ENCODE measurements at places on chromosomes 5 and 9.

GRCh38 chr9:95810814-95811213 is 64.7 kb upstream of the ERCC6L2 start:
- no peak for DNase-seq

- no peak for DNase-seq
These were observed 19.4 kb downstream of the S1PR3 start for GRCh38 chr9:89010526-89011111.

DNA sequence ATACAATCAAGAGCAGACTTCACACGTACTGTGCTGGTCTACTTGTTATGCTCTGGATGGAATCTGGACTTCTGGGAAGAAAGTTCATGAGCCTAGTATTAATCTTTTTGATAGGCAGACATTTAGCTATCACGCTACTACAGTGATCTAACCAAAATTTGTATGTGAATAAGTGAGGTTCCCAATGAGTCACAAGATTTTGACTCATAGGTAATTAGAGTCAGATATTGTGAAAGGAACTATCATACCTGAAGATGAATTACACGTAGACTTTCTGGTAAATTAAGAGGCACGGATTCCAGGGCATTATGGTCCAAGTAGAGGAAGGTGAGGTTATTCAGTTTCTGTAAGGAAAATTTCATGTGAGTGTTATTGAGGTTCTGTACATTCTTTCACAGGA is 18.4 kb downstream of the OGN start:
- DNase-seq = no peak

DNA sequence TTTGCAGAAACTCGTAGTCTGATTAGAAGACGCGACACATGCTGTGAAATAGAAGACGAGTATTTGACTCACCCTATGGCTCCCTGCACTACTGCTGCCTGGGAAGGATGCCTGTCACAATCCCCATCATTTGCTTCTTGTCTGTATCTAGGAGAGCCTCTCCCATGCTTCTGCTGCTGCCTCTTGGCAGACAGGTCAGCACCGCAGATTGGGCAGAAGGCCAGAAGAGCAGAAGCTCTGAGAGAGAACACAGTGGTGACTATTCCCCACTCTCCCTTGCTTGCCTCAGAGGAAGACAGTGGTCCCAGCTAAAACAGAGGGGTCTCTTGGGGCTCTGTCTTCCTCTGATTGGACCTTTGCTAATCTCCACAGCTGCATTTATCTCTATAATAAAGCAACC is 84.0 kb upstream of the SMIM32 start:
- no peak for DNase-seq

- no peak for DNase-seq
These were observed 5.2 kb downstream of the PPP2R2B start for GRCh38 chr5:146873186-146873917.

- DNase-seq = no peak
These were observed 166.7 kb downstream of the GAPVD1 start for GRCh38 chr9:125428060-125428901.

- no peak for DNase-seq
These were observed 798 bp downstream of the PITX1 start for GRCh38 chr5:135032999-135033861.

DNA sequence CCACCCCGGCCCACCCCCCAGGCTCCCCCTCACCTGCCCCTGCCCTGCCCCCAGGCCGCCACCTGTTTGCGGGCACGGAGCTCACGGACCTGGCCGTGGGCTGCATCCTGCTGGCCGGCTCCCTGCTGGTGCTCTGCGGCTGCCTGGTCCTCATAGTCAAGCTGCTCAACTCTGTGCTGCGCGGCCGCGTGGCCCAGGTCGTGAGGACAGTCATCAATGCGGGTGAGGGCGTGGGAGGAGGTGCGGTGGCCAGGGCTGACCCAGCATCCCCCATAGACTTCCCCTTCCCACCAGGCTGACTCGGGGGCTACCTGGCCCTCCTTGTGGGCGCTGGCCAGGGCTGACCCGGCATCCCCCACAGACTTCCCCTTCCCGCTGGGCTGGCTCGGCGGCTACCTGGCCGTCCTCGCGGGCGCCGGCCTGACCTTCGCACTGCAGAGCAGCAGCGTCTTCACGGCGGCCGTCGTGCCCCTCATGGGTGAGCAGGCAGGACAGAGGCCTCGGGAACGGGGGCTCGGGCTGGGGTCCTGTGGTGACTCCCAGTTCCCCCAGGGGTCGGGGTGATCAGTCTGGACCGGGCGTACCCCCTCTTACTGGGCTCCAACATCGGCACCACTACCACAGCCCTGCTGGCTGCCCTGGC is 3.5 kb downstream of the SLC34A3 start:
- no peak for DNase-seq

GRCh38 chr9:112200711-112201110 is 25.6 kb upstream of the SUSD1 start:
- DNase-seq = no peak

DNA sequence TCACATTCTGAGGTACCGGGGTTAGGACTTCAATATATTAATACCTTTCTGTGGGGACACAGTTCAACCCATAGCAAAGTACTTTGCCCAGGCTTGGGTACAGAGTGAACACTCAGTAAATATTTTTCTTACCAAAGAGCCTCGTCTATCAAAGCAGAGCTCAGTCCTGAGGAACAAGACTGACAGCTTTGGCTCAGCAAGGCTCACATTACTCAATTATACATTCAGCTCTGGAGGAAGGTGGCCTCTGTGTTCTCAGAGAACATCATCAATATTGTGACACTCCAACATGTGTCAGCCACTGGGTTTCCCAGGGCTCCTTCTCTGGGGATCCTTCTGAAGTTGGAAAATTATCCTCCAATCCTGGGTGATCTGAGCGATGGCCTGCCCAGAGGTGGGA is 186.4 kb downstream of the NMUR2 start:
- DNase-seq = no peak

- DNase-seq = no peak
These were observed 16.1 kb downstream of the IFNE start for GRCh38 chr9:21465859-21466518.

- DNase-seq = no peak
These were observed 27.4 kb downstream of the TNFSF8 start for GRCh38 chr9:114902786-114903524.

- DNase-seq = no peak
These were observed 18.9 kb upstream of the RASEF start for GRCh38 chr9:83081846-83082245.

DNA sequence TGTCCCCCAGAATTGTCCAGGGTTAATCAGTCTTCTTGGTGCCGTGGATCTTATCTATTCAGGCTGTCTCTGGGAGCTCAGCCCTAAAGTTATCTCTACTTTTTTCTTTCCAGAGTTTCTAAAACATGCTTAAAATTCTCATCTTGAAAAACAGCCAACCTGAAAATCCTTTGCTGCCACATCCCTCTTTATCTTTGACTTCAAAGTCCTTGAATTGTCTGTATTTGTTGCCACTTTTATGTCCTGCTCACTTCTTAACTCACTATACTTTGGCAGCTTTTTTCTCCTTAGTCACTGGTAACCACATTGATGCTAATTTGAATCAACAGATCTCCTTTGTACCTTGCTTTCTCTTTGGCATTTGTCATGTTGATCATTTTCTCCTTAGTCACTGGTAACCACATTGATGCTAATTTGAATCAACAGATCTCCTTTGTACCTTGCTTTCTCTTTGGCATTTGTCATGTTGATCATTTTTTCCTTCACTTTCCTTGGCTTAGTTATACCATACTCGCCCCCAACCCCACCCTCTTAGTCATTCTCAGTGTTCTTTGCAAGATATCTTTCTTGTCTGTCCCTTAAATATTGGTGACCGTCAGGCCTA is 8.5 kb downstream of the DMXL1 start:
- no peak for DNase-seq

- DNase-seq = no peak
These were observed 280.5 kb downstream of the NSG2 start for GRCh38 chr5:174325961-174326360.

DNA sequence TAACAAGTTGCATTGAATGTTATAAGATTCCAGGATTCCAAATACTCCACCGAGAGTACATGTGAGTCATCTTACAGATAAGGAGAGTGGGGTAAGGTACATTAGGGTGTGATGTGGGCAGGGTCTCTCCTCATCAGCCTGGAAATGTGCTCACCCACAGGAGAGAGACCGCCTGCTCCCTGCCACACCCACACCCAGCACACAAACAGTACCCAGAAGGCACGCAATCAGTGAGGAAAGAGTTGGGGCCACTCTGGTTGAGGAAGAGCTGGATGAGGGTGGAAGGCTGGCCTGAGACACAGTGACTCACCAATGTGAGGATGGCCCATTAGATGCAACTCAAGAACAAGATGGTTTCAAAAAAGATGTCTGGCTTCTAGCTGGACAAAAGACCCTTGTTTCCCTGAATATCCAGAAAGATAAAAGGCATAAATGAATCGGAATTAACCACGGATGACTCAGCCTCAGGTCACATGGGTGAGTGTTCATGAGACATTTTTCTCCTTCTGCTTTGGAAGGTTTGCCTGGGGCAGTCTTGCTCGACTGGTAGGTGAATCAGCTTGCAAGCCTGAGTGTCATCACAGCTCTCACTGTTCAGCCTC is 51.1 kb upstream of the LHFPL2 start:
- no peak for DNase-seq

DNA sequence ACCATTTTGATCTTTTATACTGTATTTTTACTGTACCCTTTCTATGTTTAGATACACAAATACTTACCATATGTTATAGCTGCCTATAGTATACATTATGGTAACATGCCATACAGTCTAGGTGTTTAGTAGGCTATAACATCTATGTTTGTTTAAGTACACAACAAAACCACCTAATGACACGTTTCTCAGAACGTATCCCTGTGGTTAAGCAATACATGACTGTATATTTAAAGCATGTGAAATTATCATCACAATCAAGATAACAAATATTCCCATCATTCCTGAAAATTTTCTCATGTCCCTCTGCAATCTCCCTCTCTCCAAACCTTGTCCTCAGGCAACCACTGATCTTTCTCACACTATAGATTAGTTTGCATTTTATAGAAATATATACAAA is 66.4 kb upstream of the SUSD1 start:
- DNase-seq = no peak

- DNase-seq = no peak
These were observed 68.7 kb downstream of the MARCHF3 start for GRCh38 chr5:126961702-126962101.

DNA sequence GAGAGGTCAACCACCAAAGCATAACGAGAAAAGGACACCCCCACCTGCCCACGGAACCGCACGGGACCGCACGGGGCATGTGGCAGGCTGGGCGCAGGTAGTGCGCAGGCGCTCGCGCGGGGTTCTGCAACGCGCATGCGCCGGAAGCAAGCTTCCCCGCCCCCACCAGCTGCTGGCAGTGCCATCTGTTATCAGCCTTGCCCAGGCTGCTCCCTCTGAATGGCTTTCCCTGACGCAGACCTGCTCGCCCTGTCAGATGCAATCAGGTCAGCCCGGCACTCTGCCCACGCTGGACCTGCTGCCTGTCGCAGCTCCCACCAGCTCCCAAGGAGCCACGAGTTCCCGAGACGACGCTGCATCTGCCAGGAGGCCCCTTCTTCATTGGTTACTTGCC is 22.8 kb downstream of the PTCH1 start:
- no peak for DNase-seq

DNA sequence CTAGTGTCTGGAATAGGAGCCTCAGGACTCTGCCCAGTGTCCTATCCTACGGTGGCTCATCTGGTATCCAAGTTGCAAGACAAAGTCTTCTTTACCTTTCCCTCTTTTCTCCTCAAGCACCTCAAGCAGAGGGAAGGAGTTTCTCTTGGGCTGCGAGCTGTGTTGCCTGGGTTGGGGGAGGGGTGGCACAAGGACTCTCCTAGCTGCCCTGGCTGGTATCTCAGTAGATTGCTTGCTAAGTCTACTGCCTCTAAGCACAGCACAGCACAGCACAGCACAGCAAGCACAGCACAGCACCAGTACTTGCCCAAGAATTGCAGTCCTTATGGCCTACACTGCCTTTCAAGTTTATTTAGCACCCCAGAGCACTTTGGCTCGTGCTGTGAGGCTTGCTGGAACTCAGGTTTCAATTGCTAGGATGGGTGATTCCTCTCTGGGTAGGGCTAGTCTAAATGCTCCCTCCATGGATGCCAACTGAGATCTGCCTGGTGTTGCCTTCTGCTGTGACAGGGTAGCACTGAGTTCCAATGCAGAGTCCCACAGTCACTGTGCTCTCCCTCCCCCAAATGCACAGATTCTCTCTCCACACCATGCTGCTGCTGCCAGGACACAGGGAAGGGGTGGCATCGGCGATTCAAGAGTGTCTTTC is 213.1 kb upstream of the POU5F2 start:
- DNase-seq = no peak

GRCh38 chr5:159010661-159011442 is 88.9 kb downstream of the EBF1 start:
- no peak for DNase-seq

GRCh38 chr9:9319007-9319406 is 1293.8 kb downstream of the PTPRD start:
- DNase-seq = no peak

DNA sequence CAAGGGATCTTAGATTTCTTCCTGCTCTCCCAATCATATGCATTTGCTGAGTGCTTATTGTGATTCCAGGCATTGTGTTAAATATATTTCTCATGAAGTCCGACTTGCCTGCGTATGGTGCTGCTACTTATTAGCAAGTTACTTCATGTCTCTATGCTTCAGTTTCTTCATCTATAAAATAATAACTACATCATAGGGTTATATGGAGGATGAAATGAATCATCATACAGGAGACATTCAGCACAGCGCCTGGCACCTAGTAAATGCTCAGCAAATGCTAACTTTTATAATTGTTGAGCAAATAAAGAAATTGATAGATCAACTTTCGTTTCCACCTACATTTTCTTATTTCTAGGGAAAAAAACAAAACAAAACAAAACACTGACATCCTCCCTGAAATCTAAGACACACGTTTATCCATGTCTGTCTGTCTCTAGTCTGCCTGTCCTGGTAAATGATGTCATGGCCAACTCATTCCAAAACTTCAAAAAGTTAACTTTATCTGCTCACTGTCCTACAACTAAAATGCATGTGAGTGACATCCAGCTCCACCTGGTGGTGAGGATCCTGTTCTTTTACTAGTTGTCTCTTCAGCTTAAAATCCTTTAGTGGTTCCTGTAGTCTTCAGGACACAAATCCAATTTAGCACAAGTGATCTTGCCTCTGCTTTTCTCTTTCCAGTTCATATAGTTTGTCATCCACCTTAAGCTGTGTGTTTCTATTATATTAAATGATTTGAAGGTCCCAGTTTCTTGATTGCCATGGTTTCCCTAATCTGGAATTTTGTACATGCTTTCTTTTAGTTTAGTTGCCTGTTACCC is 27.7 kb downstream of the PPP3R2 start:
- DNase-seq = no peak

- DNase-seq = no peak
These were observed 188.0 kb downstream of the CARTPT start for GRCh38 chr5:71907001-71907588.

GRCh38 chr5:100852988-100853449 is 50.1 kb downstream of the ST8SIA4 start:
- no peak for DNase-seq

- no peak for DNase-seq
These were observed 222.9 kb downstream of the KIAA0825 start for GRCh38 chr5:94395468-94395867.

DNA sequence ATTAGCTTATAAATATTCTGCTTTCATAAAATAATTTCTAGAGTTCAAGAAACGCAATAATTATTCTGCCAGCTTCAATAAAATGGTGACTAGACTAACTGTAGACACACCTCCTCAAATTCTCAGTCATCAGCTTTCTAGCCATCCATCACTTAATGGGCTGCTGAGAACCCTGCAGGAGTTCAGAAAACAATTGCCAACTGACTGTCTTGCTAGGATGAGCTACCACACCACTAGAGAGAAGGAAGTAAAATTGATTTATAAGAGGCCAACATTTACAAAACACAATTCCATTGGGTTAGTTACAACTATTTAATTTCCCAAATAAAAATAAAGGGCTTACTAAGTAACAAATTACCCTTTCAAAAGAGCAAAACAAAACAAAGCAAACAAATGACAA is 126.5 kb upstream of the PAPPA start:
- DNase-seq = no peak
